Hindlimb muscle (tissue), 1 donor: ENCODE measurements at places on chromosomes 13 and 19. TPM values are rescaled to one million over a fixed set of nuclear protein-coding genes. Genes with fewer than 3 reads are reported as not detected.
A peak's percentile ranks its signal among the peaks of the same experiment; 100 is the strongest.

Gene NAT14
- 29.9 TPM for polyA plus RNA-seq

Gene KL
- polyA plus RNA-seq = 2.6 TPM

Gene NALCN
- polyA plus RNA-seq = 0.14 TPM

Gene TNFRSF19
- polyA plus RNA-seq = 11.0 TPM

Gene SLC39A3
- 14.8 TPM for polyA plus RNA-seq

Gene WDR87
- polyA plus RNA-seq = 0.31 TPM

Gene SYNE4
- polyA plus RNA-seq = 0.27 TPM

Gene PINLYP
- 2.9 TPM for polyA plus RNA-seq

Gene KCNRG
- polyA plus RNA-seq = 1.1 TPM

Gene PSG6
- polyA plus RNA-seq = not detected

Gene PSG2
- not detected for polyA plus RNA-seq

Gene TPTE2
- not detected for polyA plus RNA-seq

DNA sequence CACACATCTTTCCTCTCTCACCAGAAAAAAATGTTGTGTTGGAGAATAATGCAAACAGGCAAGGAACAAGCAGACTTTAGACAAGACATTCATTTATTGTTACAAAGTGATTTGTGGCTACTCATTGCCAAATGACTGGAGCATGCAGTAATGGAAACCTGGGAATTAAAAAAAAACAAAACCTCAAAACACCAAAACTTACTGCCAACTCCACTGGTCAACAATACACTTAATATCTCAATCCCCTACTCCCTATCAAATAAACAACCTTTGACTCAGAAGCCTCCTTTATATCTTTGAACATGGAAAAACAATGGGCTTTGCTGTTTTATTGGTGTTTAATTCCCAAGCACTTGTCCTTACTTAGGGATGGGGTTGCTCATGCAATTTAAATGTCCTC is 112.8 kb downstream of the POSTN start:
- no peak for DNase-seq

DNA sequence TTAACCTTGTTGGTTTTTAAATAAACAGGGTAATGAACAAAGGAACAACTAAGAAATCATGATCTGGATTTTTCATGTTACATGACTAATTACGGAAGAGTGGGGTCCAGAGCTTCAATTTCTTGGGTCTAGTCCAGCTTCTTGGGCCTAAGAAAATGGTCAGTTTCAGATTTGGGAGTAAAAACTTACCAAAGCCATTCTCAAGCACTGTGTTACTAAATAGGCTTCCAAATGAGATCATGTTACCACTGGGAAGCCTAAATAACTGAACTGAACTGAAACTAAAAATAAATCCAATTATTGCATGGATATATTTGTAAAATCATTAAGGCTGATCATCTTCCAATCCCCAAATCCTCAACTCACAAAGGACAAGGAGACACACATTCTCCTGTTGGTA is 13.9 kb downstream of the TBC1D4 start:
- no peak for DNase-seq

- no peak for DNase-seq
Observed at GRCh38 chr13:94061301-94061700, 418.2 kb downstream of the DCT start.

DNA sequence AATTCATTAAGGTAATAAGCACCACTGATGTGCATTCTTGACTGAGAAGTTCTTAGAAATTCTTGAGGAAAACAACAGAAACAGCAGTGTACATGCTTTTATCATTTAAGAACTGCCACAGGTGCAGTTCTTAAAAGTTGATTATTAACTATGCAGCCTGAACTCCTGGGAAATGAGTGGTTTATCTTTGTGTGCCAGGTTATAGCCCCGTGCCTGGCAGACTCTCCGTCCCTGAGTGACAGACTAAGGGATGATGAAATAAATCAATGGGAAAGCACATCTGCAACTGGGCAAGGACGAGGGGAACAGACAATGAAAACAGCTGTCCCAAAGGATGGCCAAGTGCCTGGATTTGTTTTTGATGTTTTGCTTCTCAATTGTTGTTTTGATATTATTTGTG is 84.4 kb upstream of the SPATA13 start:
- DNase-seq = no peak

DNA sequence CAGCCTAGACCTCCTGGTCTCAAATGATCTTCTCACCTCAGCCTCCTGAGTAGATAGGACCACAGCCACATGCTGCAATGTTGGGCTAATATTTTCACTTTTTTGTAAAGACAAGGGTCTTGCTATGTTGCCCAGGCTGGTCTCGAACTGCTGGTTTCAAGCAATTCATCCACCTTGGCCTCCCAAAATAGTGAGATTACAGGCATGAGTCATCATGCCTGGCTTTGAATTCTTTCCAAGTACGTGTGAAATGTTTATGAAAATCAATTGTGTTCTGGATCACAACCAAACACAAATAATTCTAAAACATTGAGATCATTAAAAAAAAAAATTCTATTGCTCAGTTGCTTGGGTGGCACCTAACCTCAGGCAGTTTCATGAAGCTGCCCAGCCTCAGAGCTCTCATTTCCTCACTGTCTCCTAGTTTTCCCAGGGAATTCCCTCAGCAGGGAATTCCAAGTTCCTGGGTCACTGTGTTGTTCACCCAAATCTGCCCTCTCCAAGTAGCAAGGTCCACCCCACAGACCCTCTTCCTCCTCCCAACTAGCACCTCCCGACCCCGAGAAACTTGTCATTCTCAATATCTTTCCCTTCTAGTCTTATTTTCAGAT is 44.8 kb downstream of the ING1 start:
- DNase-seq = no peak

DNA sequence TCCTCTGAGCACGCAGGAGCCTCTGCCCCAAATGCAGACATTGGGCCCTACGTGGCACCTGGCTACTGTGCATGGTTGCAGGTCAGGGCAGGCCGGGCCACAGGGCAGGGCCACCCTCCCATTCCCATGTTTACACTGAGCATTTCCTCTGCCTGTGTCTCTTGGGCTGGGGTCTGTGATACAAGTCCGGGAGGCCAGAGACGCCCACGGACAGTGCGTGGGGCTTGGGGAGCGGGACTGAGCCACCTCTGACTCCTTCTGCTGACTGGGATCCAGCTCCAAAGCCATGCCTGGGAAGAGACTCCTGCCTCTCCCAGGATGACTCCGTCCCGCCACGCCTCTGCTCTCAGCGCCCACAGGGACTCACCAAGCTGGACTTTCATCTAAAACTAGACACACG is 18.8 kb downstream of the GAS6 start:
- DNase-seq = no peak

DNA sequence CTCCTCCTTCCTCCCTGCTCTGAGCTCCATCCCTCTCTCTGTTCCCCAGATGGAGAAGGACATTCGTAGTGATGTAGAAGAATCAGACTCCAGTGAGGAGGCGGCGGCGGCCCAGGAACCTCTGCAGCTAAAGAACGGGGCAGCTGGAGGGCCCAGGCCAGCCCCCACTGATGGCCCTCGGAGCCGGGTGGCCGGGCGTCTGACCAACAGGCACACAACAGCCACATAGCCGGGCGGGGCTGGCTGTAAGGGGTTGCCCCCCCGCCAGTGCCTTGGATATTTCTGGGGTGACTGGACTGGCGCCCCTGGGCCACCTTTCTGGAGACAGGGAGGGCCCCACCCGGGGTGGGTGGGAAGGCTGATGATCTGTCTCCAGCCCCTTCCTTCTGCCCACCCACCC is 46.3 kb downstream of the CD320 start:
- no peak for DNase-seq

DNA sequence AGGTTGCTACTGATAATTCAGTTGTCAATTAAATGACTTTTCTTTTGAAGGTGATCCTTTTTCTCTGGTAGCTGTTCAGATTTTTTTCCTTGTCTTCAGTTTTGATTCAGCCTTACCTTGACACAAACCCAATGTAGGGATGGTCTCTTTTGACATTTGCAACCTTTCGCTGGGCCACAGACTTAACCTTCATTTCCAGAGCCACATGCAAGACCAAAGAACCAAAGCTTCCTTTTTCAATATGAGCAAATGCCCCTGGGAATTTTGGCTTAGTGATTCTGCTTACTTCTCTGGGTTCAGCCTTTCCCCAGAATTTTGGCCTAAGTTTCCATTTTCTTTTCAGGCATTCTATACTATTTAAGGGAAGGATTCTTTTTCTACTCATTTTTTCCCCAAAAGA is 19.6 kb downstream of the SIGLEC5 start:
- DNase-seq = no peak

- DNase-seq = peak; percentile 84
Observed at GRCh38 chr13:110306960-110307766, at the start of the genes COL4A1 and COL4A2. Gene COL4A1 (minus strand): TSS chr13:110307157. CDS start chr13:110307027, 130 bp downstream. Gene COL4A2 (plus strand): TSS chr13:110307284. CDS start chr13:110307904, 620 bp downstream.

DNA sequence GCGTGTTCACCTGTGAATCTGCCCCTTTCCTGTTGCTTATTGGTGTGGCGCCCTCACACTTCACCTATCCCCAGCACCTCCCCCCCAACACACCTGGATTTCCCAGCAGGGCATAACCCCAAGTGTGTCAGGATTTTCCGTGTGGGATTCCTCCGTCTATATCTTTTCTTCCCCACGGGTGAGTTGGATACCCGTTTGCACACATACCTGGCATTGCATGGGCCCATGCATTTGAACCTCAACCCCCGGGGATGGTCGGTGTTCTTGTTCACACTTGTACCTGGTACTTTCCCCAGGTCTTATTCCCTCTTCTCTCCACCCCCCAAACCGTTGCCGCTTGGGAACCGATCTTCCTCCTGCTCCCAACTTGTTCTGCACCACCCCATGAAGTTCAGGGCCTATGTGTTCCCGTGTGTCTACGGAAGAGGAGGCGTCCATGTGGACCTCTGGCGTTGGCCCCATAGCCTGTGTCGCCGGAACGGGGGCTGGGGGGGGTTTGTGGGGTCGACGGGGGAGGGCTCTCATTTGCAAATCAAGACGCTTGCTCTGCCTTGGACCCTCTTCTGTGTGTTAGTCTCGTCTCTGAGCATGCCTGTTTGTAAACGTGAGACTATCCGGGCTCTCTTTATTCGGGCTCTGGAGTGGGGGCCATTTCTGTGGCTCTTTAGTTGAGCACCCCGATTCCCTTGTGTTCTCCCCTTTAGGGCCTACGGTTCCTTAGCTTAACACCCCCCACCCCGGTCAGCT is 1.7 kb downstream of the PRR12 start:
- DNase-seq = no peak

DNA sequence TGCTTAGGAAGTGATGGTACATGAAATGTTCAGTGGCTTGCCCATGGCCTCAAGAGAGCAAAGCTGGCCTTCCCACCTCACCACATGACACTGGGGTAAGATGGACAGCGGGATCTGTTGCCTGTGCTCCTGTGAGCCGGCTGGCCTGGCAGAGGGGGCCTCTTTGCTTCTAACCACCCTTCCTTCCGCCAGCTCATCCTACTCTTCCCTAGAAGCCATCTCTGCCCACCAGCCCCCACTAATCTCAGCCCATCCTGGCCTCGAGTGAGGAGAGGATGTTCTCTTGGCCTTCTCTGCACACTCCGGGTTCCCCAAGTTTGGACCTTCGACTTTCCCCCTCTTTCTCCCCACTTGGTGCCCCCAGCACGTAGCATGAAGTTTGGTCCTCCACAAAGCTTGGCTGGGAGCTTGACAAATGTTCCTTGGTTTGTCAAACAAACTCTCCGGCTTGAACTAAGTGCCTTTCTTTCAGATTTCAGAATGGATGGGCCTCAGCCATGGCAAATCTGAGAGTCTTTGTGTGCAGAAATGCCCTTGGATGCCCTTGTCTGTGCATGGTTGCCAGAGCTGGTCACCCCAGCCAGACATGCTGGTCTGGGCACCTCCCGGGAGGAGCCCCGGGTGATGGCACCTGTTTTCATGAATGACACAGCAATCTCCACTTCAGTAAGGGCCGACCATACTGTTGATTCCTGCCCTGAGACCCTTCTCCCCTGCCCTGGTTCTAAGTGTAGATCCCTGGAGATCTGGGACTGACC is 145.5 kb downstream of the URI1 start:
- no peak for DNase-seq

DNA sequence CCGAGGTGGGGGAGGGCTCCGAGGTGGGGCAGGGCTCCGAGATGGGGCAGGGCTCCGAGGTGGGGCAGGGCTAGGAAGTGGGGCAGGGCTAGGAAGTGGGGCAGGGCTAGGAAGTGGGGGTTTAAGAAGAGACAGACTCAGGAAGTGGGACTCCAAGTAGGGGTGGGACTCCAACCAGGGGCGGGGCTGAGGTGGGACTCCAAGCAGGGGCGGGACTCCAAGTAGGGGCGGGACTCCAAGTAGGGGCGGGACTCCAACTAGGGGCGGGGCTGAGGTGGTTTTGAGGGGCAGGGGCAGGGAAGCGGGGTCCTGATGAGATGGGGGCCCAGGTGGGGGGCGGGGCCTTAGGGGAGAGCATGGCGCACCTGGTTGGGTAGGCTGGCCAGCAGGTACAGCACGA is 13.6 kb downstream of the CFD start:
- no peak for DNase-seq

- peak; percentile 95 for DNase-seq
Observed at GRCh38 chr13:44436589-44437337, 63.1 kb downstream of the SERP2 start.

- no peak for DNase-seq
Observed at GRCh38 chr13:77476456-77476855, 59.0 kb upstream of the SCEL start.

DNA sequence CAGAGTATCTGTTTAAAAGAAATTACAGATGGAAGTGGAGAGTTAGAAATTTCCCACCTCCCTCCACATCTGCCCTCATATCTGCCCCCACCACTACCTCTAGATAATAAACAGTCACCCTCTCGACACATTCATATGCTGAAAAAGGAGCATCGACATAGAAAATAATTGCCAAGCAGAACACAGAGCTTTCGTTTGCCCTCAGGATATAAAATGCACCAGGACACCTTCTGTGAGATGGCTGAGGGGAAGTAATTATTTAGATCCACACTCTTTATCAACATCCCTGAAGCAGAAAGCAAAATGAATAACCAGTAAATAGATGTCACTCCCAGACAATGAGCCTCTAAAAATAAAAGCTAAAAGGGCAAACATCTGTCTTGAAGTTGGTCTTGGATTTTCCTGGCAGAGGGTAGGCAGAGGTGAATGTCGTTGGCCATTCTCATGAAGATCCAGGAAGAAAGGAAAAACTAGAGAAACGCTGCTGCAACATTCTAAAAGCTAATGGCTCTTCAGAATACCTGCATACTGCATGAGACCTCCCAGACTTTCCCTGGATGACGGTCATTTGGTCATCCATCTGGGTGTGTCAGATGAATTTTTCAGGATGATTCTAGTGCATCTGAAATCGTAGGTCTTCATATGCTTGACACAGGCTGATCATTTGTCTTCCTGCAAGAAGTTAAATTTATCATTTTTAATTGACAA is 527.5 kb downstream of the RFC3 start:
- DNase-seq = no peak

GRCh38 chr19:40360708-40361241 is 12.3 kb downstream of the PLD3 start:
- no peak for DNase-seq
